ENCODE measurements at places on chromosomes 3 and 15.
A peak's percentile ranks its signal among the peaks of the same experiment; 100 is the strongest.

GRCh38 chr15:40337597-40337996, 3.1 kb downstream of the CCDC9B start:
- DNase-seq: no peak

DNA sequence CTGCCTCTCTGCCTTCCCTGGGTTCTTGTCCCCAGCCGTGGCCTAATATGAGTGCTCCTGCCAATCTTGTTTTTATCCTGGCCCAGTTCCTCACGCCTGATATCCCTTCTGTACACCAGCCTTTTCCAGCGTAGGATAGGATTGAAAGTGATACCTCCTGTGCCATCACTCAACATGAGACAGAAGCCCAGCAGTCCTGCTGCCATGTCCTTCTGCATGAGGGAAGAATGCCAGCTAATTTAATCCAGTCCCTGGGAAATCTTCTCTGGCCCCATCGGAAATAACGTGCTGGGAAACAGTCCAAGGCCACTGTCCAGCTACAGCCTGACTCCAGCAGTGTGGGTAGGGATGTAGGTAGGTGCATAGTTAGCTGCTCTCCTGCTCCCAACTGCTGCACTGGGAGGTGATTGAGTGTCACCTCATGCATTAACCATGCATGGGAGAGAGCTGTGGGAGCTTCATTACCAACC, 92.0 kb upstream of the TPM1 start:
- DNase-seq: no peak

DNA sequence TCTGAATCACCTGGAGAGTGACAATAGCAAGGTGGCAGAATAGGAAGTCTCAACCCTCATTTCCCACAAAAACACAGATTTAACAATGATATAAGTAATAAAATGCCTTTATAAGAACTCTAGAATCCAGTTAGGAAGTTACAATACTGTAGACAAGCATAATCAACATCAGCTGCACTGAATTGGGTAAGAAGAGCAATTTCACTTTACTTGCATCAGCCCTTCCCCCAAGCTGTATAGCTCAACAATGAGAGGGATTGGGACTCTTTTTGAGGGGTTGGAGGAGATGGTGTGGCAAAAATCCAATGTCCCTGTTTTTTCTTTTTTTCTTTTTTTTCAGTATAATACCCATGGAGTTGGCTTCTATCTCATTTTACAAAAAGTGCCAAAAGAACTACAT, 63.1 kb downstream of the SERP1 start:
- no peak for DNase-seq

DNA sequence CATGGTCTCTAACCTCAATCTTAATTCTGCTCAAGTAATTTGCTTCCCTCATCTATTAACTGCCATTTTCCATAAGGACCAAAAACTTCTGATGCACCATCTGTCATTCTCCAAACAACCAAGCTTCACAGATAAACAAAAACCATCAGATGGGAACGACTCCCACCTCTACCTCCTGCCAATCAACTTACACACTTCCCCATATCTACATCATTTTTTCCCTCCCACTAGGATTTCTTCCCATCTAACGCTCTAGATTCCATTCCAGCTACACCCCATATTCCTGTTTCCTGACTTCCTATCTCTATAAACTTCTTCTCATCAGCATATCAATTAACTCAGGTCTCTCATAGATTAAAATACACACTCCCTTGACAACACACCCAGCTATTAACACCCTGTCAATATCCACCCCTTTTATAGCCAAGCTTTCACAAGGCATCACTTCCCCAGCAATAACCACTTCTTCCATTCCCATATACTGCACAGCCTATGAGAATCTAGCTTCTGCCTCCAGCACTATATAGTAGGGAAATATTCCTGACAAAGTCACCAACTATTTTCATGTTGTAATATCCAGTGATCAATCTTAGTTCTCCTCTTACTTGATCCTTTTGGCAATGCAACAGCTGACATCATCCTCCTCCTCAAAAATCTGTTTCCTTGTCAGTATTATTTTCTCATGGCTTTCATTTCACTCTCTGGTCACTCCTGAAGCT, 39.2 kb downstream of the SNX4 start:
- peak; percentile 53 for DNase-seq

Data from AG04449 (cell line).